ENCODE measurements at places on chromosomes 5 and 9. TPM values are rescaled to one million over a fixed set of nuclear protein-coding genes. Genes with fewer than 3 reads are reported as not detected.
A peak's percentile ranks its signal among the peaks of the same experiment; 100 is the strongest.

- no peak for DNase-seq
- H3K4me1 ChIP-seq = no peaks in the 10 kb centered on the region
- H3K4me3 ChIP-seq = no peak overlapping the region
- no peaks in the 10 kb centered on the region for H3K27me3 ChIP-seq
Observed at GRCh38 chr9:105205787-105206495, 38.5 kb upstream of the SLC44A1 start.

Gene IL3
- not detected for total RNA-seq

Gene CCIN
- total RNA-seq = 0.22 TPM

- H3K4me3 ChIP-seq = peak overlapping the region; percentile 34
- H3K36me3 ChIP-seq = peaks cover 9% of the 10 kb centered on the region
- H3K4me1 ChIP-seq = peaks cover 58% of the 10 kb centered on the region
- peaks cover 14% of the 10 kb centered on the region for H3K27me3 ChIP-seq
- peak overlapping the region; percentile 18 for H3K27ac ChIP-seq
Observed at GRCh38 chr9:135081731-135082130, 5.7 kb upstream of the OLFM1 start.

DNA sequence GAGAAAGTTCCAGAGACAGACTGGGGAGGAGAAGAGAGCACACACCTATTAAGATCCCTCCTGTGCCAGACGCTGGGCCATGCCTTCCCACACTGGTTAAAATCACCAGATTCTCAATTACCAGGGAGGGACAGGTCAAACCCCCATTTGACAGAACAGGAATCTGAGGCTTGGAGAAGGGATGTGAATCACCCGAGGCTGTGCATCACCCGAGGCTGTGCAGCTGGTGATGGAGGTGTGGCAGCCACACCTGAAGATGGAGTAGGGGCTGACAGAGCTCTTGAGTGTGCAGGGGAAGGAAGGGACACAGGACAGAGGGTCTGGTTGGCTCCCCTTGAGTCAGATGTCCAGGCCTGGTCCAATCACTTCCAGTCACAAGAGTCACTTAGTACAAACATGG, 70.6 kb downstream of the LMX1B start:
- H3K27ac ChIP-seq = no peak overlapping the region
- H3K4me3 ChIP-seq = no peak overlapping the region
- H3K36me3 ChIP-seq = peaks cover 12% of the 10 kb centered on the region
- no peaks in the 10 kb centered on the region for H3K4me1 ChIP-seq
- no peak for DNase-seq
- peaks cover 36% of the 10 kb centered on the region for H3K27me3 ChIP-seq

DNA sequence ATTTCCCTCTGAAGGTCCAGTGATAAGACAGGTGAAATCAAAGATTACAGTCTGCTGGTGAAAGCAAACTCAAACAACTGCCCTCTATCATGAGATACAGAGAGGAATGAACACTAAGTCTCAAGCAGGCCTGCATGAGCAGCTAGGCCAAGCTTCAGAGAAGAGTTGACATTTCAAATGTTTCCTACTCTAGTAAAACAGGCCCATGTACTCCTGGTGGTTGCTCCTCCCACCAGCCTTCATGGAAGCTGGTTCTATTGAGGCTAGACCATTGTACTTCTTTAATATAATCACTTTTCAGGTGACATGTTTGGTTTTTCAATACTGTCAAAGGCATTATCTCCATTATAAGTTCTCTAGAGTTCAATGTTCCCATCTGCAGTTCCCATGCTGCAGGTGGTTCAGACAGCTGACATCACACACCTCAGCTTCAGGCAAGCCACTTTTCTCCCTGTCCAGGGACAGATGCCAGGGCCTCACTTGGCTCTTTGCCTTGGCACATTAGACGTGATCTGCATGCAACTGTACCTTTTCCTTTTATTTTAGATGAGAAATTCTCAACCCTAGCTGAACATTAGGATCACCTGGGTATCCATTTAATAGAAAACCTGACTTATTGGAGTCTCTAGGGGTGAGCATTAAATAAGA, 89.8 kb downstream of the PIK3R1 start:
- H3K27ac ChIP-seq = no peak overlapping the region
- H3K4me1 ChIP-seq = no peaks in the 10 kb centered on the region
- no peak for DNase-seq

Gene LURAP1L
- total RNA-seq = 25.6 TPM

GRCh38 chr5:86917117-86917579, 299.4 kb downstream of the COX7C start:
- no peaks in the 10 kb centered on the region for H3K36me3 ChIP-seq
- no peak for DNase-seq
- no peaks in the 10 kb centered on the region for H3K27me3 ChIP-seq

DNA sequence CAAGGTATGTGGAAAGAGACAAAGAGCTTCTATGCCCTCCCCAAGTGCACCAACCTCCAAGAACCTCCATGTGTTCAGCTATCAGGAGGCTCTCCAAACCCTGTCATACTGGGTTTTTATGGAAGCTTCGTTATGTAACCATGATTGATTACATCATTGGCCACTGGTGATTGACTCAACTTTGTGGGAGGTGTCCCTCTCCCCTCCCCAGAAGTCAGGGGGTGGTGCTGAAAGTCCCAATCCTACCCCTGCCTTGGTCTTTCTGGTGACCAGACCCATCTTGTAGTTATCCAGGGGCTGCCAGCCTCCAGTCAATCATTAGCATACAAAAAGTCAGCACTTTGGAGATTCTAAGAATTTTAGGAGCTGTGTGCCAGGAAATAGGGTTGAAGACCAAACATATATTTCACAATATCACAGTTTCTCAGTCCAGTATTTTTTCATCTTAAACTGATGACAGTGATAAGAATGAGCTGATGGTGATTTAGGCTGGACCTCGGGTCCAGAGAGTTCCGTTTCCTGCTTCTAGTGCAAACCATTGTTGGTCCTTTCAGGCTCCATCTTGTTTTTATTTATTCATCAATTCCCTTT, 27.3 kb upstream of the FANCC start:
- no peak overlapping the region for H3K4me3 ChIP-seq
- H3K4me1 ChIP-seq = no peaks in the 10 kb centered on the region
- DNase-seq = no peak
- H3K27ac ChIP-seq = no peak overlapping the region
- peaks cover 3% of the 10 kb centered on the region for H3K36me3 ChIP-seq
- H3K27me3 ChIP-seq = peaks cover 12% of the 10 kb centered on the region

DNA sequence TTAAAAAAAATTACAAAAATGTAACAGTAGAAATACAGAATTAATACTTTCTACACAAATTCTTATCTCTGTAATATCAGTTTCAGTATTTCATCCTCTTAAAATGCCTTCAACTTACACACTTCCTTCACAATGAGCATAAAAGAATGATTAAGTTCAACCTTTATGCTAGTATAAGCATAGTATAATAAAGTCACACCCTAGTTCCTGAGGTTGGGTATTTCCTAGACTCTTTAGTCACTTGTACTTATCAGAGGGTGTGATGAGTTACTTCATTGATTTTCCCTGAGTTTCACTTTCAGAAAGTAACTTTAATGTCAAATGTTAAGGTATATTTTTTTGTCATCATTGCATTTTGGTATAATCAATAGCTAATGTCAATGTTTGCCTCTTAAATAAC, 302.4 kb downstream of the PDE4D start:
- no peak overlapping the region for H3K4me3 ChIP-seq
- no peaks in the 10 kb centered on the region for H3K27me3 ChIP-seq
- H3K4me1 ChIP-seq = peaks cover 9% of the 10 kb centered on the region

GRCh38 chr9:75866273-75866871, 24.1 kb upstream of the PCSK5 start:
- H3K27ac ChIP-seq = no peak overlapping the region
- DNase-seq = peak; percentile 31
- no peaks in the 10 kb centered on the region for H3K27me3 ChIP-seq
- H3K4me1 ChIP-seq = no peaks in the 10 kb centered on the region
- no peaks in the 10 kb centered on the region for H3K36me3 ChIP-seq
- no peak overlapping the region for H3K4me3 ChIP-seq

DNA sequence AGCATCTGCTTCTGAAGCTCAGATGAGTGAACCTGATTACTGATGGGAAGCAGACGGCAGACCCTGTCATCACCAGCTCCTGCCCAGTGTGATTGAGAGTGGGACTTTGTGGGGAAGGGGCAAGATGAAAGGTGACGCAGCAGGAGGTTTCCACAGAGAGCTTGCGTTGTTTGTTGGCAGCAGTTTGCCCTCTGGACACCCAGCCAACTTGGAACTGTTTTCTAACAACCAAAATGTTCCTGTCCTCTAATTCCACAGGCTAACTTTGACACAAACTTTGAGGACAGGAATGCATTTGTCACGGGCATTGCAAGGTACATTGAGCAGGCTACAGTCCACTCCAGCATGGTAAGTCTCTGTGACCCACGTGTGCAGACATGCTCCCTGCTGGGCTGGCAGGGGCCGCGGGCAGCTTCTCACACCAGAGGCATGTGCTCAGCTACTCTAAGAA, 20.9 kb downstream of the CYFIP2 start:
- no peak for DNase-seq
- no peak overlapping the region for H3K4me3 ChIP-seq
- peaks cover 2% of the 10 kb centered on the region for H3K4me1 ChIP-seq
- no peaks in the 10 kb centered on the region for H3K36me3 ChIP-seq
- no peak overlapping the region for H3K27ac ChIP-seq

- no peaks in the 10 kb centered on the region for H3K27me3 ChIP-seq
- H3K4me3 ChIP-seq = no peak overlapping the region
- no peak overlapping the region for H3K27ac ChIP-seq
- H3K4me1 ChIP-seq = no peaks in the 10 kb centered on the region
- H3K36me3 ChIP-seq = no peaks in the 10 kb centered on the region
Observed at GRCh38 chr5:53970475-53970874, 339.9 kb downstream of the ARL15 start.

DNA sequence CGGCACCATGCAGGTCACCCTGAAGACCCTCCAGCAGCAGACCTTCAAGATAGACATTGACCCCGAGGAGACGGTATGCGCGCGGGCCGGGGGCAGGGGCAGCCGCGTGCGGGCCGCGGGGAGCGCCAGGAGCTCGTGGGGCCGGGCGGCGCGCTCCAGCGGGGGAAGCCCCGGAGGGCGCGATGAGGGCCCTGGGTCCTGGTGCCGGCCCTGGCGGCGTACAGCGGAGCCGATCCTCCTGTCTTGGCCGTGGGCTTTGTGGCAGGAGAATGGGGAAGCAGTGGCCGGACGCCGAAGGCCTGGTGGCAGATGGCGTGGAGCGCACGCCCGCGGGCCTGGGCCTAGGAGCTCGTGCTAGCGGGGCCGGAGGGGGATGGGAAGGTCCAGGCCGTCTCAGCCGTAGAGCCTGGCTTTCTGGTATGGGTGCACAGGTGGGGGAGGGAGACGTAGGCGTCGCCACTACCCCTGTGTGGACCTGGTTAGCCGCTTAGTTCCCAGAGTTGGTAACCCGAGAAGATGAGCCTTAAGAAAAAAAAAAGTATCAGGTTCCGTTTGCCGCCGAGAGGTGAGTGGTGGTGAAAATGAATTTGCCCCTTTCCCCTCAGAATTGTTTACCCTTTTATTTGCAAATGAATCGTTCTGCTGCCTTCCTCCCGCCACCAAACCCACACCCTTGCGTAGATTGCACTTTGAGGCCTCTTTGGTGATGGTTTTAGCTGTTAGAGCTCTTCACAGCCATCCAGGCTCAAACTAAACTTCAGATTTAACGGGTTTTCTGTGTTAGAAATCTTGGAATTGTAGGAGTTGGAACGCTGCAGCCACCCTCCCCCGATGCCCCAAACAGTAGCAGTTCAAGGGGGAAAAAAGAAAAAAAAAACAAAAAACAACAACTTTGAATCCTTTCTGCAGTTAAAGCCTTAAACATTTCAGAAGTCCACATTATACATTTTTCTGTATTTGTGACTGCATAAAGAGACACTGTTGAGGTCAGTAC, 841 bp downstream of the RAD23B start:
- peak overlapping the region; percentile 98 for H3K4me3 ChIP-seq
- no peaks in the 10 kb centered on the region for H3K36me3 ChIP-seq
- DNase-seq = peak; percentile 80
- peaks cover 15% of the 10 kb centered on the region for H3K27me3 ChIP-seq
- H3K4me1 ChIP-seq = peaks cover 12% of the 10 kb centered on the region

Gene RMI1
- 24.2 TPM for total RNA-seq

DNA sequence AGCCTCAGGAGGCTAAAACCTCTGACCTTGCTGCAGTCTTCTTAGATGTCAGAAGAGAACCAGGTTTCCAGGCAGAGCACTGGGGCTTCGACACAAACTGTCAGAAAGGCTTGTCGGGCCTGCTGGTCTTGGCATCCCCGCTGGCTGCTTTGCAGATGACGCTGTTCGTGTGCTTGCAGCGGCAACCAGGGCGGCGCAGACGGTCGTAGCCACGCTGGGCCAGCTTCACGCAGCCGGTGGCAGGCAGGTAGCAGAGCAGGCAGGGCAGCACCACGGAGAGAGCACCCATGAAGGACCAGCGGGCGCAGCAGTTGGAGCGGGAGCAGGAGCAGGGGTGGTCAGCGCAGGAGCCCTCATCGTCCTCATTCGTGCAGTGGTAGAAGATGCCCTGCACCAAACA, 10.7 kb downstream of the SPRY4 start:
- no peak for DNase-seq
- no peaks in the 10 kb centered on the region for H3K36me3 ChIP-seq
- H3K27ac ChIP-seq = no peak overlapping the region

Gene HMGCS1
- 452 TPM for total RNA-seq

GRCh38 chr5:131541071-131541470, 94.0 kb downstream of the RAPGEF6 start:
- DNase-seq = no peak
- no peak overlapping the region for H3K27ac ChIP-seq
- peaks cover 5% of the 10 kb centered on the region for H3K36me3 ChIP-seq
- peak overlapping the region; percentile 3 for H3K4me3 ChIP-seq
- peaks cover 6% of the 10 kb centered on the region for H3K27me3 ChIP-seq

Gene TEX48
- not detected for total RNA-seq

DNA sequence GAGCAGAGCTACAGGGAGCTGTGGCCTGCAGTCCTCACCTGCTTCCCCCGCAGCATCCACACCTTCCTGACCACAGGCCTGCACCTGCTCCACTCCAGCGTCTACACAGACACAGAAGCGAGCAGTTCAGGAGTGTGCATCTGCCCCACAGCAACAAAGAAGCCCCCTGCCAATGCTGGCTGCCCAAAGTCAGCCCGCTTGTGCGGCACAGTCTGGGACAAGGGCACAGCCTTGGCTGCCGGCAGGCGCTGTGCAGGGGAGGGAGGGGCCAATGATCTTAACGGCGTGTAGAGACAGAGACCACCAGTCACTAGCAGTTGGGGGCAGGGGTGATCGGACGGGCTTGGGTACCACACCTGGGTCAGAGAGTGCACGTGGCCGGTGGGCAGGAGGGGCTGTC, 6.6 kb downstream of the BRD9 start:
- H3K4me3 ChIP-seq = no peak overlapping the region
- H3K27ac ChIP-seq = no peak overlapping the region
- H3K27me3 ChIP-seq = peaks cover 2% of the 10 kb centered on the region
- peaks cover 26% of the 10 kb centered on the region for H3K36me3 ChIP-seq
- peaks cover under 1% of the 10 kb centered on the region for H3K4me1 ChIP-seq
